ENCODE measurements at places on chromosomes 5 and 9.

DNA sequence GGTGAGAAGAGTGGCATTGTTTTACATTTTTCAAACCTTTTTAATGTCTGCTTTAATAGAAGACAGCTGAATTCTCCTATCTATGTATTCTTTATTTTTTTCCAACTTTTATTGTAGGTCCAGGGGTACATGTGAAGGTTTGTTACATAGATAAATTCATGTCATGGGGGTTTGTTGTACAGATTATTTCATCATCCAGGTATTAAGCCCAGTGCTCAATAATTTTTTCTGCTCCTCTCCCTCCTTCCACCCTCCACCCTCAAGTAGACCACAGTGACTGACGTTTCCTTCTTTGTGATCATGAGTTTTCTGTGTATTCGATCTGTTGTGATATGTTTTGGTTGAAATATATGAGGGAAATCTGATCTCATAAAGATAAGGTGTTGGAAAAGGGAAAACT lies 1.7 kb upstream of the SREK1 start:
- DNase-seq, result no peak

GRCh38 chr5:7040111-7040510 lies 326.9 kb downstream of the TENT4A start:
- DNase-seq, result no peak

GRCh38 chr9:114364134-114365041 lies 23.4 kb downstream of the AKNA start:
- DNase-seq, result no peak

DNA sequence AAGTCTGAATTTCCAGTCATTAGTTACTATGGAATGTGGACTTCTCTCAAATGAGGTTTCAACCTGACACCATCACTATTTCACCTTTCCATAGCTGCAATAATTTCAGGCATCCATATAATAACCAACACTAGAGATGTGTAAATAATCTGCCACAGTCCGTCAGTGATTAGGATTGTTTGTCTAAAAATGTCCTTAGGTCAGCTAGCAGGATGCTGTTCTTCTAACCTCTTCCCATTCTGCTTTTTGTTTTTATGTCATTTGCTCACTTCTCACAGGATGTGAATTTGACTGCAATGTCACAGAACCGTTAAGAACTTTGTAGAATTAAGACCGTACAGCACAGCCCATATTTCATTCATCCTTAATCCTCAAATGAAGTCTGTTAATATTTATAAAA lies 166.4 kb upstream of the RASA1 start:
- no peak for DNase-seq
